Amniotic epithelial cell (primary cell): ENCODE measurements at places on chromosomes 3 and 15.

DNA sequence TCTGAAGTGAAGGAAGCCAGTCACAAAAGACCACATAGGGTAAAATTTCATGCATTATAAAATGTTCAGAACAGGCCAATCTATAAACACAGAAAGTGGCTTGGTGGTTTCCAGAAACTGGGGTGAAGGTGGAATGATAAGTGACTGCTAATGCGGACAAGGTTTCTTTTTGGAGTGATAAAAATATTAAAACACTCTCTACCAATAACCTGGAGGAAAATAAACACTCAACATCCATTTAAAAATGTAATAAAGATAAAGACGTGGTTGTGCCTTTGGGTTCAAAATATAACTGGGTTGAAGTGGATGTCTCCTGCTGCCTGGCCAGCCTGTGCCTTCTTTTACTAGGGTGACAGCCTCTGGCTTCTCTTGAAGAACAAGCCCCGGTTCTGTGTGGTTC, 70.9 kb upstream of the GCNT3 start:
- no peak for DNase-seq

GRCh38 chr3:119624002-119624720, 26.5 kb downstream of the PLA1A start:
- no peak for DNase-seq

DNA sequence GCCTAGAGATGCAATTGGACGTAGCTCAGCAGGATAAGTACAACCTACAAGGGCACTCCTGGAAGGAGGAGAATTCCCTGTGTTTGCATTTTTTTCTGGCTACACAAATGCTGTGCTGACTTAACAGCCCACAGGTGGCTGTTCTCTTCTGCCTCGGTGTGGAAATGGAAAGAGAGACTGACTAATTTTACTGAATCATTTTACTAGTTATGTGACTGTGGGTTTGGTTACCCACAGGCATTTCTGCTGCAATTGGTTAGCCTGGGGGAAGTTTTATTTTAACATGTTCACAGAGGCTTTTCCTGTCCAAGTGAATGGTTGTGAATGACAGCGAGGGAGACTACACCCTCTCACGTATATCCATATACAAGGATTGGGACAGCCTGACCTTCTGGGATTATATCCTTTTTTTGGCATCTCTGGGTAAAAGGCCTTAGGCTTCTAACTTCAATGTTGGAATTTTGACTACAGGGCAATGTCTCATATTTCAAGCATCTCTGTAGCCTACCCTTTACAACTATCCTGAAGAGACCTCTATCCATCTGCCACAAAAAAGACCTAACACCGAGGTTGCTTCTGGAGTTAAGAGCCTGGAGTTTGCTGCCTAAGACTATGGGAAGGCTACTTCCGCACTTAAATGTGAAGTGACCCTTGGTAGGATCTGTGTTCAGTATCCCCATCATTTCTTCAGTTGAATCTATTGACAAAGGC, 67.2 kb upstream of the TP63 start:
- peak; percentile 79 for DNase-seq

DNA sequence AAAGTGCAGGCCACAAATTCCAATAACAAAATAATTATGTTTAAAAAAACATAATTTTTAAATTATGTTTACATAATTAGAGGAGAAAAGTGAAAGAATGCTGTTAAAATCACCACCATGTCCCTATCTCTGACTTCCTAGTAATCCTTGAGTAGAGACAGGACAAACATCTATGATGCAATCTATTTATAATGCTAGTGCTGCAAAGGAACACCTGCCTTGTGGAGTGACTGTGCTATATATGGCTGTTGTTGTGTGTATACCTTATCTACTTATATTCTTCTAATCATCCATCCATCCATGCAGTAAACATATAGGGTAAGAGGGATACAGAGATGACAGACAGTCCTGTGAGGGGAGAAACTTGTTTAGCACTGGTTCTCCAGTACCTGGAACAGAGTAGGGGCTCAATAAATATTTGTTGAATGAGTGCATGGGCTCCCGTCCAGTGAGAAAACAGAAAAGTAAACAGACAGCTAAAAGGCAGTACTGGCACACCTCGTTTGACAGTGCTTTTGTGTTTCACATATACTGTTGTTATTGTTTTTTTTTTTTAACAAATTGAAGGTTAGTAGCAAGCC, 229.3 kb upstream of the UBE2E1 start:
- DNase-seq = no peak

DNA sequence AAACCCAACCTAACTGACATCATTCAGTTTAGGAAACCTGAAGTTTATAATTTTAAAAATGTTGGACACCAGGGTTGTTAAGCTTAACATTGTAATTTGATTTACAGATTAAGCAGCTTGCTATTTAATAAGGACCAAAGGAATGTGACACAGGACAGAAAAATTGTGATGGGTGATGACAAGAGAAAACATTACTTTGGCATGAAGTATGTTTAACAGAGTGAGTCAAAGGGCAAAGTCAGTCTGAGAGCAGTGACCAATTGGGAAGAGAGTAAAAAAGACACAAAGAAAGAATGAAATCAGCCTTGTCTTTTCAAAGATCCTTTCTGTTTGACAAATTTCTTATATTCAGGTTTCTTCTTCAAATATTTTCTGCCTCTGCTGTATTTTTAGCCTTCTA, 1301.6 kb downstream of the SI start:
- DNase-seq = no peak

DNA sequence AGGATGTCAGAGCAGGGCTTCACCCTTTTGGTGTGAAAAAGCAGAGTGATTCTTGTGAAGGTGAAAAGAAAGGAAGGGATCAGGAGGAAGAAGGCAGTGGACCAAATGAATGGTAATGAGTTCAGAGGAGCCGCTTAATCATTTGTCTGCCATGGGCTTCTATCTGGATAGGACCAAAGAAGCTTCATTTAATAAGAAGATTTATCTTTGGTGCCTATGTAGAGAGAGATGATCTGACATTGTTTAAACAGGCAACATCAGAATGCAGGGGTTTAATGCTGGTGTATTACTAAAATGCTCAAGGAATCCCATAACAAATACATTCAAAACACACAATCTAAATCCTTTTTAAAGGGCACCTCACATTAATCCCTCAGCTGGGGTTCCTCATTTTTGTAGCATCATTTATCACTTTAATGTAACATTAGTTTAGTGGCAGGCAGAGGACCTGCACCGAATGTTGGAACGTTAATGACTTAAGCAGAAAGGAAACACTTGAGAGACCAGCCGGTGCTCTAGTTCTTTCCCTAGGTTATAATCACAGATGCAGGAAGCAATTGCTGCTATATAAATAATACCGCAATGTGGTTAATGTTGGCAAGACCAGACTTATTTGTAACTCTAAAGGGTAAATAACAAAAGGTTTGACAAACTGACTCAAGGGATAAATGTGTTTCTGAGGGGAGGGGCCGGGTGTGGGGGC, 27.9 kb upstream of the IL1RAP start:
- DNase-seq = no peak

DNA sequence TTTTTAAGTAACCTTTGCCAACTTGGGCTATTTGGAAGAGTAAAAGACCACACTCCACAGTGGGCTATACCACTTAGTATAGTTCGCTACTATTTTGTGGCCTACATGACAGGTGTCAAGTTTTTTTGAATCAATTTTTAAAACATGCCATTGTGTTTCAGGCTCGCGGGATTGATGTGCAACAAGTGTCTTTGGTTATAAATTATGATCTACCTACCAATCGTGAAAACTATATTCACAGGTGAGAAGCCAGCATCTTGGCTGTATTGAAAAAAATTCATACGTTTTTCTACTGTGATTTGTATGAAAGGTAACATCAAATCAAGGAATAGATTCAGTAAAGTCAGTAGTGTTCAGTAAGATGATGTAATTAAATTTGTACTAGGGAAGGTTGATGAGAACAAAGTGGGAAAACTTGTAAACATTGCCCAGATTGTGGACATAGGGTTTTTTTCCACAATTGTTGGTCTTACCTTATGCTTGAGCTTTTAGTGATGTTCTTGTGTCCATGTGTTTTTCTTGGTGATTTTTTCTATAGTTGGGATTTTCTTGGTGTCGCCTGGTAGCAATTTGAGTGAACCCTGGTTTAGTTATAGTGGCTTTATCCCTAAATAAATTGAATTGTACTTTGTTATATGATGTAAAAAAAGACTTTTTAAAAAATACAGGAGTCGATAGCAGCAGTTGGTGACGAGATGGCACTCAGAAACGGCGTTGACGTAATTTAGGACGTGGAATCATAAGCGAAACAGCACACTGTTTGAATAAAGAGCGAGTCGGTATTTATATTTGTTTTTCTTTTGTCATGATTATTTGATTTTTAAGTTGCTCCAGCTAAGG, 4.5 kb downstream of the EIF4A2 start:
- DNase-seq = no peak

DNA sequence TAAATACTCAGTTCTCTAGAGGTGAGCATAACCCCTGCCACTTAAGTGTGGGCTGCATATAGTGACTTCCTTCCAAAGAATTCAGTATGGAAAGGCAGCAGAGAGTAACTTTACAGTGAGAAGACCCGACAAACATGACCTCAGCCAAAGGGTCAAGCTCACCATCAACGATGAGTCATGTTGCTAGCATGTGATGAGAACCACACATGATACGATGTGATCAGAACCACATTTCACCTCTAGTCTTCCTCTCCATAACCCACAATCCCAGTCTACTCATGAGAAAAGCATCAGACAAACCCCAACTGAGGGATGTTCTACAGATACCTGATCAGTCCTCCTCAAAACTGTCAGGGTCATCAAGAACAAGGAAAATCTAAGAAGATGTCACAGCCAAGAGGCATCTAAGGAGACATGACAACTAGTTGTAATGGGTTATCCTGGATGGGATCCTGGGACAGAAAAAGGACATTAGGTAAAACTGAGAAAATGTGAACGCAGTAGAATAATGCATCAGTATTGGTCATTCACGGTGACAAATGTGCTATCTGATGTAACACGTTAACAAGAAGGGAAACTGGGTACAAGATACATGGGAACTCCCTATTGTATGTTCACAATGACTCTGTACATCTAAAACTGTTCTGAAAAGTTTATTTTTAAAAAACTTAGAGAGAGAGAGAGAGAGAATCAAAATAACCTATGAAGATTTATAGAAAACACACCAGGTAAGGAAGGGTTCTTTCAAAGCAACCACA, 28.3 kb downstream of the SEC61A1 start:
- DNase-seq = peak; percentile 92

GRCh38 chr3:124741027-124741426, 10.8 kb downstream of the UMPS start:
- no peak for DNase-seq

DNA sequence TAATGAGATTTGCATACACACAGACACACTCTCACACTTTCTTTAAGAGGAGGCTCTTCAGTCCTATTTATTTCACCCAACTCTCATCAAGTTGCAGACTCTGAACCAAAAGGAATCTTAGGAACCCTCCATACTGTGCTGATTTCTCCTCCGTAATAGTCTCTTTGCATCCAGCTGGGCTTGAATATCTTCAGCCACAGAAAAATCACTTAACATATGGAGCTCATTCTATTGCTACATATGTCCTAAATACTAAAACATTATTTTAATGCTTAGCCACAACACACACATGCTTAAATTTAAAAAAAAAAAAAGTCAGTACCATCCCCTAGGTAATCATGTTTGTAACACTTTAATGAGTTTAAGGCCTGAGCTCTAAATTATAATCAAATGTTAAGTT, 287.5 kb upstream of the CNTN6 start:
- DNase-seq = no peak

DNA sequence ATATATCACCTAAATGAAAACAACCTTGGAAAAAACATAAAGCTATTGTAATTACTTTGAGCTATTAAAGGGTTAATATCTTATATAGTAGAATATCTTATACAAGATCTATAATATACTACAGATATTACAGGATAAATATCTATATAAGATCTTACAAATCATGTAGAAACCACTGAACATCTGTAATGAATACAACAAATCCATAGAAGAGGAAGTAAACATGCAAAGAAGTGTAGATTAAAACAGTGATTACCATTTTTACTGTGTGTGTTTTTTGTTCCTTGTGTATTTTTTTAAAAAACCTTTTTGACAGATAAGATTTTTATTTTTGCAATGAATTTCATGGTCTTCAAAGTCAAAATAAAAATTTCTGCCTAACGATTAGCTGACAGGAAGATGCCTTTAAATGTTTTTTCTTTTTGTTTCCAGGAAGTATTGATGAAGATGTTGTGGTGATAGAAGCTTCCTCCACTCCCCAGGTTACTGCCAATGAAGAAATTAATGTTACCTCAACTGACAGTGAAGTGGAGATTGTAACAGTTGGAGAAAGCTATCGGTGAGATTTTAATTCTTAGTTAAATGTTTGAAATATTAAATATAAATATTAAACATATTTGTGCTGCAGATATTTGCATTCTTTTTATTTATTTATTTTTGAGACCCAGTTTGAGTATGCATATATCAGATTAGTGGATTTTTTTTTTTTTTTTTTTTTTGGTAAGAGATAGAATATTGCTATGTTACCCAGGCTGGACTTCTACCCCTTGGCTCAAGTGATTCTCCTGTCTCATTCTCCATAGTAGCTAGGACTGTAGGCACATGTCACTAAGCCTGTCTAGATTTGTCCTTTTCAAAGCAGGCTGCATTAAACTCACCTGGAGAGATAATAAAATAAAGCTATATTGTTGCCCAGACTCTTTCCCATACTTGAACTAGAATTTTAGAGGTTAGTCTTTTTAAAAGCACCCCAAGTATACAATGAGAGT, 52.8 kb upstream of the CCNB2 start:
- DNase-seq = no peak

DNA sequence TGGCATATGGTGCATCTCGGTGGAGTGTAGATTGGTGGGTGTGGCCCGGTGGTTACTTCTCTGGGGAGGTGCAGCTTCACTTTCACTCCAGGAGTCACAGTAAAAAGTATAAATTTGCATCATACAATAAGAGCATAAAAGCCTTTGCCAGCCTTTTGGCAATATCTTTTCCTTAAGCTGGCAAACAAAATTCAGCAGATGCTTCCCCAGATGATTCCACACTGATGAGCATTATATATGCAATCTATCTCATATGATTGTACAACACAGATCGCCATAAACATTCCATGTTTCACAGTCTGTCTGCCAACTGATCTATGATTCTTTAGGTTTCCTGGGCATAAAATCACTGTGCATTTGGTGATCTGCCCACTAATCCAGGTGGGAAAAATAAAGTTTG, 120.2 kb upstream of the ALCAM start:
- no peak for DNase-seq
